ENCODE measurements at places on chromosomes 13 and 19.

- DNase-seq: no peak
These were observed 66.2 kb upstream of the GPR183 start for GRCh38 chr13:99373436-99373835.

- DNase-seq: no peak
These were observed 55.4 kb upstream of the UBL3 start for GRCh38 chr13:29905845-29906244.

GRCh38 chr19:50341091-50341564 lies 12.0 kb upstream of the KCNC3 start:
- DNase-seq: no peak

DNA sequence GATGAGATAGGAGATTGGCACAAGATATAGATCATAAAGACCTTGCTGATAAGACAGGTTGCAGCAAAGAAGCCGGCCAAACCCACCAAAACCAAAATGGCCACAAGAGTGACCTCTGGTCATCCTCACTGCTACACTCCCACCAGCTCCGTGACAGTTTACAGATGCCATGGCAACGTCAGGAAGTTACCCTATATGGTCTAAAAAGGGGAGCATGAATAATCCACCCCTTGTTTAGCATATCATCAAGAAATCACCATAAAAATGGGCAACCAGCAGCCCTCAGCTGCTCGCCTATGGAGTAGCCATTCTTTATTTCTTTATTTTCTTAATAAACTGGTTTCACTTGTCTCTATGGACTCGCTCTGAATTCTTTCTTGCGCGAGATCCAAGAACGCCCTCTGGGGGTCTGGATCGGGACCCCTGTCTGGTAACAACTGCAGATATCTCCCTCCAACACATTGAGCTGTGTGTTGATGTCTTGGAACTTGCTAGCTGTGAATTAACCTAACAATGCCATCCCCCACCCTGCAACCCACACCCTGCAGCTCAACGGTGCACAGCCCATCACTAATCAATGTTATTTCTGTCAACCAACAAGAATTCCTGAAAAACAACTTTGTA lies 27.1 kb upstream of the GRTP1 start:
- DNase-seq: no peak

- no peak for DNase-seq
These were observed 261.4 kb upstream of the RXFP2 start for GRCh38 chr13:31477961-31478360.

DNA sequence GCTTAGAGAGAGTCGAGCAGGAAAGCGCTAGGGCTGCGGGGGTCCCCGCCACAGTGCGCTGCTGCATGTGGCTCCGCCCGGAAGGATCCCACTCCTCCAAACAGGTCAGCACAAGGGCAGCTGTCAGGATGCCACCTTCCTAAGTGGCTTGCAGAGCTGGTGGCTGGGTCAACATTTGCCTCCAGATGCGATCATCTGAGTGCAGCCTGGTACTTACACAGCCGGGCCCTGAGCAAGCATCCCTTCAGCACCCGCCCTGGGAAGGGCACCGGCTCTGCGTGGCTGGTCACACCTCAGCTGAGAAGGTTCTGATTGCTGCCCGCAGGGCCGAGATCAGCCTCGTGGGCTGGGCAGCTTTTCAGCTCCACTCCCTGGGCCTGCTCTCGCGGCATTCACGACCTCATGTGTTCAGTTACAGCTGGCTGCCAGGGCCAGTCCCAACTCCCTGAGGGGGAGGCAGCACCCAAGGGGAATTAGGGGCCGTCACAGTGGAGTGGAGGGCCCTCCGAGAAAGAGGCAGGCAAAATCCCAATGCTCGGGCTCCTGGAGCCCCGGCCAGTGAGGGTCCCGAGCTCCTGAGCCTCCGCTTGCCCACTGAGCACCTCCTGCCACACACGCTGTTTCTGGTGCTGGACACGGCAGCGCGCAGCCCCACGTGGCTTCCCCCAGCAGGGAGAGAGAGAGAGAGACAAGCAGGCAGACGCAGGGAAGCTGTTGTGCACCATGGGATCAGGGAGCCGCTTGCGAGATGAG lies 26.8 kb downstream of the AP1M1 start:
- no peak for DNase-seq

- DNase-seq: no peak
These were observed 13.0 kb downstream of the SAMD4B start for GRCh38 chr19:39355253-39355652.

- peak; percentile 76 for DNase-seq
These were observed 22.8 kb downstream of the ZNF763 start for GRCh38 chr19:11987405-11988281.

- no peak for DNase-seq
These were observed 125.6 kb upstream of the FRY start for GRCh38 chr13:31905961-31906360.

DNA sequence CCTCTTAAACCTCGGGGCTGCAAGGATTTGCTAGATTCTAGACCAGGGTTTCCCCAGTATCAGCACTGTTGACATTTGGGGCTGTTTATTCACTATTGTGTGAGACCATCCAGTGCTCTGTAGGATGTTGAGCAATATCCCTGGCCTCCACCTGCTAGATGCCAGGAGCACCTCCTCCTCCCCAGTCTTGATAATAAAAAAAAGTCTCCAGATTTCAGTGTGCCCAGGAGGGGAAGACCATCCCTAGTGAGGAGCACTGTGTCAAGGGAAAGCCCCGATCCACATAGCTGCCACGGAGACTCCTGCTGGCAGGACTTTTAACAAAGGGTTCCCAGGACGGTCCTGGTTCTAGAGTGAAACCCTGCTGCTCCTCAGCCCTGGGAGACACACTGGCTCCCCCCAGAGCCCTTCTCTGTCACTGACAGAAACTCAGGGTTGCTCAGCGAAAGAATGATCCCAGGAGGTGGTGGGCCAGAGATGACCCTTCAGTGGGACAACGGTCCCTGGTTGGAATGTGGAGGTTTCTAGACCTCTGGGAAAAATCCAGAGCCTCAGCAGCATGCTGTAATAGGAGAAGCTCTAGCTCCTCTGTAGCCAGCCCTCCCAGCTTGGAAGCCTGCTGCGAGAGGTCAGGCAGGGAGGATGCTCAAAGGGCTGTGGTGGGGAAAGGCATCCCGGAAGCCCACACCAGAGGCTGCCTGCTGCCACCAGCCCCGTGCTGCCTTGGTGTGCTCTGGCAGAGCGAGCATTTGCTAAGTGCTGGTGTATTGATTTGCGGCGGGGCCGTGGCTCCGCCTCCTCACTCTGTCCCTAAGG lies 20.3 kb downstream of the LYL1 start:
- DNase-seq: no peak

- DNase-seq: no peak
These were observed 15.0 kb downstream of the NUFIP1 start for GRCh38 chr13:44974056-44974793.

DNA sequence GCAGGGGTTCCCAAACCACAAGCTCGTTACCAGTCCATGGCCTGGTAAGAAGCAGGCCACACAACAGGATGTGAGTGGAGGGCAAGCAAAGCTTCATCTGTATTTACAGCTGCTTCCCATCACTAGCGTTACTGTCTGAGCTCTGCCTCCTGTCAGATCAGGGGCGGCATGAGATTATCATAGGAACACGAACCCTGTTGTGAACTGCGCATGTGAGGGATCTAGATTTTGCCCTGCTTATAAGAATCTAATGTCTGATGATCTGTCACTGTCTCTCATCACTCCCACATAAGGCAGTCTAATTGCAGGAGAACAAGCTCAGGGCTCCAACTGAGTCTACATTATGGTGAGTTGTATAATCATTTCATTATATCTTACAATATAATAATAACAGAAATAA lies 677.4 kb upstream of the SLITRK6 start:
- no peak for DNase-seq

- DNase-seq: no peak
These were observed 5.5 kb upstream of the ADGRE5 start for GRCh38 chr19:14375582-14376291.

DNA sequence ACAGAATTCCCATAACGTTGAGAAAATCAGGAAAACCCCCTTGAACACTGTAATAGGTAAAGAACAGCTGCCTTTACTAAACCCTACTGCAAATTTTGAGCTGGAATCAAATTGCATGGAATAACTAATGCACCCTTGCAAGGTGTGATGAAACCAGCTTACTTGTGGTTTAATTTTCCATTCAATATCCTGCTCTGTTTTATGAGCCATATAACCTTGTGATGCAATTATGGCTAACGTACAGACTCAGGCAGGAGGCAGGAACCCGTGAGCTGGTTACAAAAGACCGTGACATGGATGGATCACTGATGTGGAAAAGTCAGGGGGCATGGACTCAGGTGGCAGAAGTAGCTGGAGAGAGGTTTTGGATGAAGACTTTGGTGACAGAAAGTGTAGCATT lies 438.6 kb downstream of the COG6 start:
- no peak for DNase-seq

DNA sequence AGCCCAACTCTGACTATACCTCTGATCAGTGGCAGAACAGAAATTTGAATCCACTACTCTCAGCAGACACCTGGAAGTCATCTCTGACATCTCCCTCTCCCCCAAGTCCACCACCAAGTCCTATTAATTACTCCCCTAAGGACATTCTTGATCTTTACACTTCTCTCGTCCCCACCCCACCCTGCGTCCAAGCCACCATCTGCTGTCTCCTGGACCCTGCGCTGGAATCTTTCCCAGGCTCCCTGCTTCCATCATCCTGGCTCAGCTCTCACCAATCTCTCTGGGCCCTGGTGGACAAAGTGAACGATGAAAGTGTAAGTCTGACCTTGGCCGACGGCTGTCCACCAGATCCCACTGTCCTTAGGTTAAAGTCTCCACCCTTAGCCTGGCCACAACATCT lies 145.6 kb upstream of the GJB6 start:
- DNase-seq: no peak

DNA sequence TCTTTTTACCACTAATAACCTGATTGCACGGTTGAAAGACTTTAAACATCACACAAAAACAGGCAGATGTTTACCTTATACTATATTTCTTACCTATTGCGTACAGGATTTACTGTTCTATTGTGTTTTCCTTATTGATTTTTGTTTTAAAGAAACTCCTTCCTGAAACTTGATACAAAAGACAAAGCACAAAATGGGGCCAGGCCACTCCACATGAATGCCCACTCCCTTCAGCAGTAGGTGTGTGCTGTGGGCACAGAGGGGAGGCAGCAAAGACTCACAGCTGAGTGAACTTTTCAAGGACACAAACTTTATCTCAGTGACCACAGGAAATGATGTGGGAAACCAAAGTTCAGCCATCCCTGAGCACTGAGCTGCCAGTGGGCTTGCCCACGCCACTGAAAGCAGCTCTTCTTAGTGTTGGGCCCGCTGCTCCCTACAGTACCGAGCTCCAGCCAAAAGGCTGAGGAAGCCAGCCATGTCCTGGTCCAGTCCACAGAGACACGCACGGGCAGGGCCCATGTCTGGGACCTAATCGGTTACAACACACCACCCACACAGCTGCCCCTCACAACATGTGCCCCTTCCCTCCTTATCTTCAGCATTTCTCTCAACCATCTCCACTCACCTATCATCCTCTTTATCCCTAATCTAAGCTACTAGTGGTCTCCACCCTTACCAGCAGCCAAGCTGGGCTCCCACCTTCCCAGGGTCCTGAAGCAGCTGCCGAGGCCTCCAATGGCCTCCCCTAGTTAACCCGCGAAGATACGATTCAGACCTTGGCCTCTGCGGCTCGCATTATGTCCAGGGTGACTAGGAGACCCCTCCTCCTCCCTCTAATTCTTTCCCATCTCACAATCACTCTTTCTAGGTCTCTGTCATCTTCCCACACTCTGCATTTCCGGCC lies 39.5 kb downstream of the ATP7B start:
- no peak for DNase-seq

DNA sequence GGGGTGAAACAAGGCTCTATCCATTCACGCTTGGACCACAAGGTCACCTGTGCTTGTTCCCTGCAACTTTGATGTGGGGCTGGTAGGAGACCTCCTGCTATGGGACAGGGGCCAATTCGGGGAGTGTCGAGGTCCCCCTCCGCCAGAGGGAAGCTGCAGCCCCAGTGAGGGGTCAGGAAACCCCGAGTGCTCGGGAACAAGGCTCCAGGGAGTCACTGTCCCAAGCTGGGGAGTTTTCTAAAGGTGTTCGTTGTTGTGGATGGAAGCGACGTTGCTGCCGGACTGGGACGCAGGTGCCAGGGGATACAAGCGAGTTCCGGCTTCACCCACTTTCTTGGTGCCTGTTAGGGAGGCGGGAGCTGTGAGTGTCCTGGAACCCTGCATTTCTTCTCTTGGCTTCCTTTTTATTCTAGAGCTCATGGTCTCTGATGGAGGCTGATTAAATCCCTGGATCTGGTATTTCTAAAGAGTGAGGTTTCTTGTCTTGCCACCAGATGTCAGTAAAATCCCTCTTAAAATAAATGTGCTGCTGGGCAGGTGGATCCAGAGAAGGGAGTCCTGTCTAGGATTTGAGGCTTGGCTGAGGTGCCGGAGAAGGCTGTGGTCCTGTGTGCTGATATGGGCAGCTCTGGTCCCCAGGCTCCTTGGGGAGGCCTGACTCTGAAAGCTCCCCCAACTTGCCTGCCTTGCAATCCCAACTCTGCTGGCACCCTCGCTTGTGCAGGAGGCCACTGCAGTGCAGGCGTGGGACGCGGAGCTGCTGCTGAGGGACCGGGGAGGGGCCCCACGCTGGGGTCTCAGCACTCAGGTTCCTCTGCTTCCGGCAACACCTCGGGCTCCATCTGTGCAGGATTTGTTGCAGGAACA lies 153.9 kb downstream of the TEX29 start:
- DNase-seq: no peak

DNA sequence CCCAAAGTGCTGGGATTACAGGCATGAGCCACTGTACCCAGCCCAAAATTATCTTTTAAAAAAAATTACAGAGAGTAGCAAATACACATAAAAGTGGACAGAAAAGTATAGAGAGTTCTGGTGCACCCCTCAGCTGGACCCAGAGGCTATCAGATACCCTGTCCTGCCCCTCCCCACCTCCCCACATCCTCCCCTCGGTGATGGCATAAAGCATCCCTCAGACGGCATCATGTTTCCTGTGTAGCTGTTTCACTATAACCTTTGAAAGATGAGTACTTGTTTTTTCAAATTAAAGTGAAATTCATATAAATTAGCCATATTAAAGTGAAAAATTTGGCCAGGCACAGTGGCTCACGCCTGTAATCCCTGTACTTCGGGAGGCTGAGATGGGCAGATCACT lies 20.1 kb downstream of the SLC27A1 start:
- DNase-seq: no peak

DNA sequence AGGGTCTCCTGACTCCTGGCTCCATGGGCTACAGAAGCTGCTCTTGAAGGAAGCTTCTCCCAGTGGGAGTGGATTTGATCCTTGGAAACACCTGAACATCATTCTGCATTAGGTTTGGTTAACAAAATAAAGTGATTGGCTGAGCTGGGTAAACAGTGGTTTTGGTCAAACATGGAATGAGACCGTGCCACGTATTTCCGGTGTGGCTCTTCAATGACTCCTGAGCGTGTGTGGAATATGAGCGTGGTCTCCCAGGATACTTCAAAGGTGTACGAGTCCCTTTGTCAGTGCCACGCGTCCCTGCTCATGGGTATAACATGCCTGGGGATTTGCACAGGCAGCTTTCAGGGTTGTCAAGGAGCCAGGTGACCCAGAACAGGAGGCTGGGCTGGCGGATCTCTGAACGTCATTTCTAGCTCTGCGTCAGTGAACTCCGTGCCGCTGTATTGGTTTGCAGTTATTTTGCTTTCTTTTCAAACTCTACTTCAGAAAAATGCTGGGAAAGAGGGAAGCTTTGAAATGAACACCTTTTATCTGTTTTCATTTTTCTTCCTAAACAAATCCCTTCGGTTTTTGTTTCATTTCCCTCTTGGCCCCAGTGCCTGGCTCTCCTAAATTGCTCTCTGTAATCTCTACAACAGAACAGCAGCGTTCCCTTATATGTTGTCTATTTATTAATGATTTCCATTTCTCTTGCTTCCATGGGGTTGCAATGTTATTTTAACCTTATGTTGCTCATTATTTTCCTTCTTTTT lies 26.3 kb upstream of the GJB6 start:
- no peak for DNase-seq
